NCI-H187 treated with DMSO at 0.1 percent for 48 hours (cell line): ENCODE measurements at places on chromosomes 2 and 18.

- no peak for DNase-seq
Measured at GRCh38 chr2:225042800-225043167, 516 bp upstream of the DOCK10 start.

GRCh38 chr18:2908166-2908945 is 61.5 kb downstream of the EMILIN2 start:
- no peak for DNase-seq

DNA sequence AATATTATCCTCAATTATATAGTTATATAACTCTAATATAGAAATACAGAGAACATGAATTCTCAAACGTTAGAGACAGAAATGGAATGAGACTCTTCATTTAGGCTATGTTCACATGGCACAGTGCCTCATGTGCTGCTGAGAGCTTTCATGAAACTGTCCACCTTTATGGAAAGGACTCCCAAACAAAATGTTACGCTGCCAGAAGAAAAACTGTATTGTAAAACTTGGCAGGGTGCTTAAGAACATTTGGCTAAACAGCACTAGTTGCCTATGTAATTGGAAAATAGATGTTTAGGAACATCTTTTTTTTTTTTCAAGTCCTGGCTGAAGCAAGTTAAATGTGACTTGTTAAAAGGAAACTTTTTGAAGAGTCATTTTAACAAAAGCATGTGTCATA is 396.0 kb downstream of the ERBB4 start:
- no peak for DNase-seq

DNA sequence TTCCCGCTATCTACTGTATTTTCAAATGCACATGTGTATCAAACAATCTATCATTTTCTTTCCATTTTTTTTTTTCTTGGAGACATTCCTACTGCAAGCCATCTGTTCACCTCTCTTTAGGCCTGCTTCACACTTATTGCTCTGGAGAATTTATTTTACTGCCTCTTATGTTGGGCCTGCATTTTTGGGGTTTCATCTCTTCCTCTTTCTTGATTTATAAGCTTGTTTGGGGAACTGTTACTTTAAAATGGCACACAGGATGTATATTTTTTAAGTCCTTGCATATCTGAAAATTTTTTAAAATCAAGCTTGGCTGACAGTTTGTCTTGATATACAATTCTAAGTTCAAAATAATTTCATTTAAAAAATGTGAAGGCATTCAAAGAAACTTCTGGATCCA is 3.5 kb upstream of the RAB27B start:
- no peak for DNase-seq

DNA sequence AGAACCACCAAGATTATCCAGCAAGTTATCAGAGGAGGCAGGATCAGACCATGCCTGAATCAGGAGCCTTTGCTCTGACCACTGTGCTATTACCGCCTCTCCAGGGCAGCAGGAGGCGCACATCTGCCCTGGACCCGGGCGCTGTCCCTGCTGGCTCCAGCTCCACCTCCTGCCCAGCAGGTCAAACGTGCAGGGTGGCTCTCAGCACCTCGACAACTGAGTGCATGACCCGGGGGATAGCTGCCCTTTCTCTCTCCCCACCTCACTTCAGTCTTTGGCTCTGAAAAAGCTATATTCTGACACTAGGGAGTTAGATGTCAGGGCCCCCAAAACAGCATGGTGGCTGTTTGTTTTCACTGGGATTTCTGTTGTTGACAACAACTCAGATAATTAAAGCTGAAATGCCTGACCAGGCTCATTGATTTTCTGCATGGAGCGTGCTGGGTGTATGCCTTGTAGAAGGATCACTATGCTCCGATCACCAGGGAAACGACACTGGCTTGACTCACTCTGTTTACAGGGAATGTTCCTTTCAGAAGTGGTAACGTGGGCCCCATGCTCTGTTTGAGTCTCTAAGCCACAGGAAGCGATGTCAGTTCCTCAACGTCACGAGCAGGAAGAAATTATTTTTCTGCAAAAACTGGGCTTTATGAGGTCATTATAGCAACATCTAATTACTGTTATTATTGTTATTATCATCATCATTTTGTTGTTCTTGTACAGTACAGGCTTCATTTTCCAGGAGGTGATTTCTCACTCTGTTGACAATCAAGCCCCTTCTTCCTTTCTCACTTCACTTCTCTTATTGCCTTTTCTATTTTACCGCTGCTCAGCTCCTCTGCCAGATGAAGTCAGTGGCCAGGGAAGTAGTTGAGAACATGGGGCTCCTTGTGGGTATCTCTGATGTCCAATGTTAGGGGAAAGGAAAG is 125.6 kb downstream of the PLB1 start:
- DNase-seq = no peak

GRCh38 chr2:127270663-127271062 is 23.3 kb downstream of the ERCC3 start:
- DNase-seq = no peak

DNA sequence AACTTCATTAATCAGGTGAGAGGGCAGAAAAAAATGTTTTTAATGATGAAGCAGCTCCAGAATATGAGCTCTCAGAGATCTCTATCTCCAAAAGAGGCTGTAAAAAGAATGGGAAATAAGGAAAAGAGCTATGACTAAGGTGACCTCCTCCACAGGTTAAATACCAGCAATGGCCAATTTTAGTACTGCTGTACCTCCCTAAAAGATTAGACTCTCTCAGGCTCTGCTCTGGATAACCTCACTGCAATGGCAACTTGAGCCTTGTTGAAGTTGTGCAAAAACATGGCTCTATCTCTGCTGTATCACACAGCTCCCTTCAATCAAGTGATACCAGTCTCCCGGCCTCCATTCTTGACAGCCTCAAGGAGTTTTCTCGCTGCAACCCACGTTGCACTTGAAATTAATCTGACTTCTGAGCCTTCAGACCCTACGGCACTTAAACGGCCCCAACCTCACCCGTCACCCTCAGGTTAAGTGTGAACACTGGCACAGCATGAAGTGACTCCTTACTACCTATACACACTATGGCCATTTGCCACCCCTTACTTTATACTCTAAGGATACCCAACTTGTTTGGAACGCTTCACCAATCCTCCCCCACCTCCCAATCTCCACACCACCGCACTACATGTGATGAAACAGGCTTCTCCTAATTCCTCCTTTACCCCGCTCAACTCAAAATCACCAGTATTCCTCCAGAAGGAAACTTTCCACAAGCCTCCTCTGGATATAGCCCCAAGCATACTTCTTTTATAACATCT is 36.3 kb downstream of the SMAD2 start:
- DNase-seq = no peak

GRCh38 chr2:171294608-171295007 is 133.9 kb upstream of the TLK1 start:
- DNase-seq = no peak

- no peak for DNase-seq
Measured at GRCh38 chr2:234300391-234300925, 196.4 kb downstream of the ARL4C start.

DNA sequence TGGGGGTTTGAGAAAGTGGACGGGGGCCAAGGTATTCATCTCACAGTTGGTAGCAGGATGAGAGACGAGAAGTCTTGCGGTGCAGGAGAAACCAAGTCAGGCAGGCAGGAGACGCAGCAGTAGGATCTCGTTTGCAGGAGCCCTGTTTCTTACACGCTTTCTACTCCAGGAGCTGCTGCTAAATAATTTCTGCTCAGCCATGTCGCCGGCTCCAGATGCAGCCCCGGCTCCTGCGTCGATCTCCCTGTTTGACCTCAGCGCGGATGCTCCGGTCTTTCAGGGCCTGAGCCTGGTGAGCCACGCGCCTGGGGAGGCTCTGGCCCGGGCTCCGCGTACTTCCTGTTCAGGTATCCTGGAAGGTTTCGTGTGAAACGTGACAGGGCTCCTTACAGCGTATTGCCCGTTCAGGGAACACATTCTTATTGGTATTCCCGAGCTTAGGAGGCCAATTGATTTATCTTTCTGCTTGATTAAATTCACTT is 494 bp downstream of the ANKZF1 start:
- no peak for DNase-seq

- no peak for DNase-seq
Measured at GRCh38 chr2:12404497-12404896, 312.2 kb upstream of the TRIB2 start.

GRCh38 chr18:3213300-3214059 is 6.3 kb downstream of the MYOM1 start:
- DNase-seq = no peak

DNA sequence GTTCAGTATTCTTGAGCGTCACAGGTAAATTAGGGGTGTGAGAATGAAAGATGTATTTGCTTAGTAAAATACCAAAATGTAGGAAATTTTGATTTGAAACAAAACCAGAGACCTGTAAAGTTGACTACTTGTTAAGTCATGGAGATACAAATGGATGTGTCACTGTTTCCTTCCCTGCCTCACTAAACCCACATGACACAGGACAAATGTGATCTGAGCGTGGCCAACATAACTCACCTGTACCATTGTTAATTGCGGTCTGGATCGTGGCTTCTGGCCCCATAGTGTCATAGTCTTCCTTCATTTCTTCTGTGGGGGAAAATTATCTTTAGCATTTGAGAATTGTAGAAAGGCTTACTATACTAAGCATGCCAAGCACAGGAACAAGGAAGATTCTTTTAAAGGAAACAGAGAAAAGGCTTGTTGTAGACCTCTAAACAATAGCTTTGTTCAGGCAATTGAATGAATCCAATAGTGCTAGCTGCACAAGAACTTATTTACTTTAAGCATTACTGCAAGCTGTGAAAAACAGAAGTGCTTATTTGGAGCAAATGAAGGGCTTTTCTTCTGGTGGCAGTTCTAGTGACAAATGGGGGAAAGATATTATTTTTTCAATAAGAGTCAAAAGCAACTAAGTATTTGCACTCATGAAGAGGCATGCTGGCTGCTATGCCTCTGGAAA is 95.2 kb downstream of the ZEB2 start:
- no peak for DNase-seq

GRCh38 chr2:17912266-17912691 is 33.8 kb downstream of the KCNS3 start:
- DNase-seq = no peak

- no peak for DNase-seq
Measured at GRCh38 chr2:11389551-11390398, 45.3 kb upstream of the ROCK2 start.

DNA sequence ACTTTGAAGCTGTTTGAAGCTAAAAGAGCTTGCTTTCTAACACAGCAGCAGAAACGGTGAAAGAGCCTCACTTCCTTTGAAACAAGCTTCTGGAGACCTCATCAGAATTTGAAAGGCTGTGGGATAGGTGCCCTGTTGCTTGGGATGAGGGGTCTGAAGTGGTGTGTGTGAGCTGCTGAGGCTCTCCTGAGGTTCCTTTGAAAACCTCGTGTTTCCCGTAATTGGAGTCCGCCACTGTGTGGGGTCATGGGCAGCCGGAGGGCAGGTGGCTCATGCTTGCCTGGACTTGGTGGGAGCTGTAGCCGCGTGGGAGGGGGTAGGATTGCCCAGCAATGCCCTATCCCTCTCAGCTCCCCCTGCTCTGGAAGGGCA is 34.4 kb downstream of the CABLES1 start:
- DNase-seq = no peak

DNA sequence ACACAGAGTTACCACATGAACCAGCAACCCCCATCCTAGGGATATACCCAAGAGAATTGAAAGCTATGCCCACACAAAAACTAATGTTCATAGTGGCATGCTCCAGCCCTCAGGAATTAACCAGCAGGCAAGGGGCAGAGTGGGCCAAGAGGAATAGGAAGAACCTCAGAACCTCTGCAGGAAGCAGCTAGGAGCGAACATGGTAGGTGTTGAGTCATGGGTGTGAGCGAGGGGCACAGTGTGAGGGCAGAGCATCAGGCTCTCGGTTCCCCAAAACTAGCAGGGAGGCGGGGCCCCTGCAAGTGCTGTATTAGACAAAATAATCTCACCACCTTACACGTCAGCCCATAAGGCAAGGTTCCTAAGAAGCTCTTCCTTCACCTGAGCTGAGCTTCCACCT is 5.6 kb upstream of the RUFY4 start:
- DNase-seq = no peak

- DNase-seq = peak; percentile 76
Measured at GRCh38 chr18:3526421-3527354, 76.7 kb downstream of the TGIF1 start.

DNA sequence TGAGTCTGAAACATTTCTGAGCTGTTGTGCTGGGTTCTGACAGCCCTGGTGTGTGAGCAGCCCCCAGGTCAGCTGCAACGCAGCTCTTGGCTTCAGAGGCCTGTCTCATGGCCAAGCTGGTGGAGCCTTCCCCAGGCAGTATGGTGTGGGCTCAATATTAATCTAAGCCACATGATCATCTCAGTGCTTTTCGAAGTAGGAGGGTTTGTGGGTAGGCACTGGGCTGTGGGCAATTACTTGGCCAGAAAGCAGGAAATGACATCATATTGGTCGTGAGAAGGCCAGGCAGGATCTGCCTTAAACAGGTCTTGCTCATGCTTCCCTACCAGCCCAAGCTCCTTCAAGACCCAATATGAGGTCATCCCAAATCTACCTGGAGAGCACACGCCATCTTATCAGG is 26.9 kb downstream of the LOXHD1 start:
- no peak for DNase-seq

- DNase-seq = no peak
Measured at GRCh38 chr2:152452256-152452973, 117.4 kb downstream of the FMNL2 start.

DNA sequence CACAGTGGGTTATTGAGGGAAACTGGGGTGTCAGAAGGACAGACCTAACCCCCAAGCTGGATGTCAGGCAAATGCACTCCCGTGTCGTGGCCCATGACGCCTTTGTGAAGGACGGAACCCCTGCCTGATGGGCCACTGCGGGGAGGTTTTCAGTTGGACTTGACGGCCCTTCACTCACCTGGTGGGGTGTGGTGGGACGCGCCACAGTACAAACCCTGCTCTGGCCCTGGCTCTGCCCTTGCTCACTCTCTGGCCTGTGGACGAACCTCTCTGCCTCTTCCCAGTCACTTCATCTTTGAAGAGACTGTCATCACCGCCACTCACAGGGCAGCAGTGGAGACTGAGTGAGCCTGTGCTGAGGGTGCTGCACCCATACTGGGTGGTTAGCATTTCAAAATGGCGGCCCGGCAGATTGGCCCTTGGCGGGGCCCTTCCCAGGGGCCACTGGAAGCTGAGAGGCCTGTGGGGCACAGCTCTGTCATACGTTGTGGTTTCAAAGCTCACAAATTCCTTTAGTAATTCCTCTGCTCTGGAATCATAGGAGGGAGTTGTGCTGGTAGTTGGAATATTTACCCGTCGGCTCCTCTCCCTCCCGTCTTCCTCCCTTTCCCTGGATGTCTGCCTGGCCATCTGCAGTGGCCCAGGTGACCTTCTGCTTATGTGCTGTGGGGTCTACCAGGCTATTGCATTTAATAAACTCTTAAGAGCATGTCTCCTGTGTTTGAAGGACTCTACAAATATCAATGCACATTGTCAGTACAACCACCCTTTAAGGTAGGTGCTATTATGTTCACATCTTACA is 200.6 kb downstream of the CTIF start:
- no peak for DNase-seq

- no peak for DNase-seq
Measured at GRCh38 chr2:156826341-156826933, 390.3 kb downstream of the GPD2 start.

GRCh38 chr2:234966340-234966739 is 14.5 kb downstream of the SH3BP4 start:
- DNase-seq = no peak
